Caco-2 (cell line): ENCODE measurements at places on chromosomes 1 and 21. TPM values are rescaled to one million over a fixed set of nuclear protein-coding genes. Genes with fewer than 3 reads are reported as not detected.

The RASSF5 gene
- total RNA-seq: 0.86 and 1.3 TPM in 2 replicates

The CCDC28B gene
- total RNA-seq: 3.7 and 3.9 TPM in 2 replicates

GRCh38 chr1:74771913-74772515 is 39.1 kb downstream of the TYW3 start:
- DNase-seq: peak; percentile 24
- no peak overlapping the region for H3K27ac ChIP-seq
- no peak overlapping the region for H3K4me3 ChIP-seq
- H3K4me1 ChIP-seq: no peaks in the 10 kb centered on the region
- no peaks in the 10 kb centered on the region for H3K36me3 ChIP-seq

- H3K36me3 ChIP-seq: no peaks in the 10 kb centered on the region
- no peak overlapping the region for H3K27ac ChIP-seq
- no peaks in the 10 kb centered on the region for H3K27me3 ChIP-seq
- H3K4me1 ChIP-seq: no peaks in the 10 kb centered on the region
- DNase-seq: peak; percentile 2
- H3K4me3 ChIP-seq: no peak overlapping the region
Measured at GRCh38 chr1:66607458-66607857, 73.5 kb downstream of the SGIP1 start.

- H3K27me3 ChIP-seq: no peaks in the 10 kb centered on the region
- H3K27ac ChIP-seq: no peak overlapping the region
- DNase-seq: no peak
- H3K36me3 ChIP-seq: no peaks in the 10 kb centered on the region
- no peak overlapping the region for H3K4me3 ChIP-seq
- no peaks in the 10 kb centered on the region; the same call in 1 of the 2 replicates for H3K4me1 ChIP-seq
Measured at GRCh38 chr1:67496329-67496728, 66.1 kb upstream of the SERBP1 start.

DNA sequence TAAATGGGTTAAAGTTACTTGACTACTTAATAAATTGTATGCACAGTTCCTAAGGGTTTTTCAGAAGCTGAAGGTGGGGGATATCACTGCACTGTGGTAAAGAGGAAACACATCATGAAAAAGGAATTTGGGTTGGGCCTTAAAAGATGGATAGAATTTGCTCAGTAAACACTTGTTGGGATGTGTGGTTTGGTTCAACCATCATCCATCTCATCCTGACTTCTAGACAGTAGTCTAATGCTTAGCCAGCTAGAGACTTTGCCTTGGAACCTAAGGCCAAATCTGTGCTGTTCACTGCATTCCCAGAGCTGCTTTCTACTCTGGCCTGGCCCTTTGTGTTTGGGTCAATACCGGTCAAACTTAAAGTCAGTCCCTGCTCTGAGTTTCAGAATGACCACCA is 30.6 kb downstream of the LY9 start:
- no peak overlapping the region for H3K27ac ChIP-seq
- 0 out of 2 replicates have a peak, but pooled peaks cover 3% of the 10 kb centered on the region for H3K4me1 ChIP-seq
- H3K27me3 ChIP-seq: no peaks in the 10 kb centered on the region
- no peak for DNase-seq
